ENCODE measurements at places on chromosomes 7 and 10.

GRCh38 chr7:8436965-8437364 is 3.6 kb downstream of the NXPH1 start:
- peak; percentile 49 for DNase-seq

DNA sequence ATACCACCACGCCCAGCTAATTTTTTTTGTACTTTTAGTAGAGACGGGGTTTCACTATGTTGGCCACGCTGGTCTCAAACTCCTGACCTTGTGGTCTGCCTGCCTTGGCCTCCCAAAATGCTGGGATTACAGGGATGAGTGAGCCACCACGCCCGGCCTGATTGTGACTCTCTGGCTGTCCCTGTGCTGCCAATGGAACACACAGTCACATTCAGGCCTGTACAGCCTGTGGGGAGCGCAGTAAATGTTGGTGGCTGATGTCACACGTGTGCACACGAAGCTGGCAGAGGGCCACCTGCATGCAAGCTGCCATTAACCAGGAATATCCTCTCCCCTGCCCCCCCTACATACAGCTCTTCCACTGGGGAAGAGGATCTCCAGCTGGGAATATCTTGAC is 22.1 kb downstream of the POLL start:
- DNase-seq: no peak

DNA sequence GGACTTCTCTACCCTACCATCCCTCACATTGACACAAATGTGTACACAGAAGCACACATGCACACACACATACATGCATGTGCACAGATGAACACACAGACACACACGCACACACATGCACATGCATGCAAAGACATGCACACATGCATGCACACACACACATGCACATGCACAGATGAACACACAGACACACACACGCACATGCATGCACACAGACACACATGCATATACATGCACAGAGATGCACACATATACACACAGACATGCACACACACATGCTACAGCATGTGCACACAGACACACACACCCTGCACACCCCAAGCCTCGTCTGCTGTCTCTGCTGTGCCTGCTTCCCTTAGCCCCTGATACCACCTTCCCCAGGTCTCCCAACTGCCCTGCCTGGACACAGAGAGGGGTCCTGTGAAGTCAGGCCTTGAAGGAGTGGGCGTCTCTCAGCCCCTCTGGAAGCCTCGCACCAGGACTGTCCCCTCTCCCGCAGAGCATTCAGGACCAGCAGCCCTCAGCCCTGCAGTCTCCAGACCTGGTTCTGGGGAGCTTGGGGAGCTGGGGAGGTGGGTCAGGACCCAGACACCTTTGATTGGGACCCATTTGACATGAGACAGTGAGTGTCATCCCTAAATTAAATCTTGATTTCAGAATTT is 181.8 kb downstream of the DNAJB6 start:
- no peak for DNase-seq

DNA sequence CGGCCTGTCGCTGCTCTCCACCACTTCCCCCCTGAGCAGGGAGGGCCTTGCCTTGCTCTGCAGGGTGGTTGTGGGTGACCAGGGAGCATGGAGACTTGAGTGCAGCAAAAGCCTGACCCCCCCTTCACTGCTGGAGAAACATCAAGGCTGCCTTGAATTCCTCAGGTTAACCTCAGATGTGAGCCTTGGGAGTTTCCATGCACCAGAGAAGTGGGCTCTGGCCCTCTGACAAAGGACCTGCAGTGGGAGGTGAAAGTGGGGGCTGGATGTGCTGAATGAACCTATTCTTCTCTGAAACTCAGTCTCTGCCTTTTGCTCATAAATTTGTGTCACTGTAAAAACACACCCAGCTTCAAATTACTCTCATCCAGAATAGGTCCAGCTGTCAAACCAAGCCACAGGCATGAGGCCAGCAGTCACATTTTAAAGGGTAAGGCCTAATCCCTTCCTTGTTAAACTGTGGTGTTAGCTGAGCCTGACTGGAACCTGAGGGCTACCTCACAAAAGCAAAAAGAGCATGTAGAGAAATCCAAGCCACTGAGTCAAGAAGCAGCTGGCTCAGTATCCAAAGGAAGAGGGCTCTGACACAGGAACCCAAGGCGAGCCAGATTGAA is 356.8 kb downstream of the CCSER2 start:
- no peak for DNase-seq

DNA sequence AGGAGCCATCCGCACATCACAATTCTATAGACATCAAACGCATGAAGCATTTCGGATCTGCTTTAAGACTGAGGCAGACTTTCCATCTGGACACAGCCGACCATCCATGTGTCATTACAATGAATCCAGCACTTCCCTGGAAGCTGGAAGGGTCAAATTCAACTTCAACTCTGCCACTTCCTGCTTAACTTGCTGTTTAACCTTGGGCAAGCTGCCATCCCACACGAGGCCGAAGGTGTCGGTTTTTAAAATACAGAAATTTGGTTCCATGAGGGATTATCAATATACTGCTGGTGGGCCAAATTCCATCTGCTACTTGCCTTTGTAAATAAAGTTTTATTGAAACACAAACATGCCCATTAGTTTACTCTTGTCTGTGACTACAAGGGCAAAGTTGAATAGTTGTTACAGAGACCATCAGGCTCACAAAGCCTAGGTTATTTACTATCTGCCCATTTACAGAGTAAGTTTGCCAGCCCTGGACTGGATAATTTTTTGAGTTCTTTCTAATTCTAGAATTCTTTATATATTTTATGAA is 134.6 kb downstream of the FAM204A start:
- DNase-seq: no peak

GRCh38 chr7:111266613-111267012 is 175.7 kb downstream of the LRRN3 start:
- no peak for DNase-seq

- DNase-seq: no peak
Observed at GRCh38 chr7:98464558-98464940, 63.7 kb upstream of the BAIAP2L1 start.

DNA sequence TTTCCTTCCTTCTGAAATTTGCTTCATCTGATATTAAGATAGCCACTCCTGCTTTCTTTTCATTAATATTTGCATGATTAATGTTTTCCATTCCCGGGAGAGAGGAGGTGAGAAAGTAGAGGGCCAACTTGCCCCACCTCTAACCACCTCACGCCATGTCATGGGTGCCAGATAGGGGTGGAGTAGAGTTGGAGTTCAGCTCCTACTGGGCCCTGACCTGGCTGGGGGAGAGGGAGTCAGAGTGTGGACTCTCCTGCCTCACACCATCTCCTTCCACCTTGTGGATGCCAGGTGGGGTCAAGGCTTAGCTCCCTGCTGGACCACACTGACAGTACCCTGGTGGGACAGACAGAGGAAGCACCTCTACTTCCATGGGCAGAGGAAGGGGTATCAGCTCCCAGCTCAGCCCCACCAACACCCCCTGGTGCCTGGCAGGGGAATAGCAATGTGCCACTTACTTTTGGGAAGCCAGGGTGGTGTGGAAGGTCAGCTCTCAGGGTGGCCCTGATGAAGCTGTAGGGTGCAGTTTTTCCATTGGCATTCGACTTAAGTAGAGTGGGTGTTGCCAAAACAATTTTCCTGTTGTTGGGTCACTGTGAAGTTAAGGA is 28.0 kb downstream of the CHST12 start:
- DNase-seq: no peak

- DNase-seq: no peak
Observed at GRCh38 chr10:30625080-30625479, 4.5 kb downstream of the LYZL2 start.

DNA sequence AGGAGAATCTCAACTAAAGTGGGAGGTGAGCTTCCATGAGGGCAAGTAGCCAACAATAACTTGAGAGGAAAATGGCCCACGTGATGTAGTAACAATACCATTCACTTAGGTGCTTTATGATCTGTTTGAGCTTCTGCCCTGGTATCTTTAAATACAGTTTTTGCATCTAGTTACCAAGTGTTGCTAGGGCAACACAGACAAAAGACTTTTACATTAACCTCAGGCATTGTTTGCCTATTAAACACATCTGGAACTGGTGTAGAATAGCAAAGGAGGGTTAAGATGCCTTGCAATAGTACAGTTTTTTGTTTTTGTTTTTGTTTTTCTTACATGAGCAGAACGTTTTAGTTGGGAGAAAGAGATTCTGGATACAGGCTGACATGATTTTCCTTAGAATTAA is 97.7 kb upstream of the MTPN start:
- no peak for DNase-seq

DNA sequence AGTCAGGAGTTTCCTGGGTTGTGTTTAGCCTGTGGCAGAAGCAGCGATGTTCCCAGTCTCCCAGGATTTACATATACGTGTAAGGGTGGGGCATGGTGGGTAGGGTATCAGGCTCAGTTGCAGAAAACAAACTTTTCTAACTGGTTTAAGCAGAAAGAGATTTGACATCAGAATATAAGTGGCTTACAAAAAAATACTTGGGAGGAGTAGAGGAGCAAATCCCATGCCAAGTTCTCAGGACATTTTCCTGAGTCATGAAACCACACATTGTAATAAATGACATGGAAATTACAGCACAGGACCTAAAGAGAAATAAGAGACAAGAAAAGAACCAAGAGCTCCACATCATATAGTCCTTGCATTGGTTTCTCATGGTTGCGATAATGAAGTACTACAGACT is 26.2 kb upstream of the FRMD4A start:
- no peak for DNase-seq

DNA sequence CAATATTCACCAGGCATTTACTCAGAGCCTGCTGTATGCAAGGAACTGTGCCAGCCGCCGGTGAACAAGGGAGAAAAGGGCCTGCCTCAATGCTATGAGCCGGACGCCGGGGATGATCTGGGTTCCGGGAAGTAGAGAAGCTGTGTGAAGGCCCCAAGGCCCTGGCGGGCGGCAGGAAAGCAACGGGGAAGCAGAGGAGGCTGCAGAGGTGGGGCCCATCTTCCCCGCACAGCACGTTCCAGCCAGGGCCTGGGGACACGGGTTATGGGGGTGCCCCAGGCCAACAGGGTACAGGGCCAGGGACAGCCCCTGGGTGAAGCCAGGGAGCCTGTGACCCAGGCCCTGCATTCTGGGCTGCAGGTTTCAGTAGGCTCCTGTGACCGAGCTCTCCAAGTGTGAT is 179.3 kb downstream of the MAD1L1 start:
- DNase-seq: no peak

All from NCI-H187 (cell line).